ENCODE measurements at places on chromosomes 6 and 20. TPM values are rescaled to one million over a fixed set of nuclear protein-coding genes. Genes with fewer than 3 reads are reported as not detected.

SNAP25 gene
- 0.18 TPM for total RNA-seq

OOEP gene
- total RNA-seq, result 0.33 TPM

BPIFB1 gene
- total RNA-seq, result not detected

GHRH gene
- total RNA-seq, result not detected

HUS1B gene
- 0.86 TPM for total RNA-seq

TPD52L1 gene
- total RNA-seq, result not detected

DNA sequence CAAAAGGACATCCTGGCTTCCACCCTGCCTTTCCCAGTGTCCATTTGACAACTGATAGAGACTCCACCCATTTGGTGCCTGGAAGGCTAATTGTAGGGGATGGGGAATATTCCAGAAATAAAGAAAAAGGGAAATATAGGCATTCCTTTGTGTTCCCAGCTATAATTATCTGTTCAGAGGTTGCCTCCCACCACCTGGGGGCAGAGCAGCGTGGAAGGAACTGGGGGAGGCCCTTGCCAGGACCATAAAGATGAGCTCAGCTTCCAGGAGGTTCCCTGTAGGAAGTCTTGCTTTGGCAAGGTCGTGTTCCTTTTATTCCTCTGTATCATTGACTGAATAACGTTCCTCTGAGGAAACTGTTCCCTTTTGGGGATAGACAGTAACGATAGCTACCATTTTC, 214.7 kb downstream of the TFAP2C start:
- H3K27me3 ChIP-seq, result no peaks in the 10 kb centered on the region
- H3K4me3 ChIP-seq, result no peak overlapping the region
- no peak overlapping the region for H3K27ac ChIP-seq
- no peaks in the 10 kb centered on the region for H3K4me1 ChIP-seq

GRCh38 chr6:84764332-84765049, at the start of gene TBX18:
Gene TBX18 (minus strand): TSS chr6:84764598. CDS start chr6:84764181, 417 bp downstream.
- H3K4me1 ChIP-seq, result peaks cover 4% of the 10 kb centered on the region
- H3K36me3 ChIP-seq, result peaks cover 14% of the 10 kb centered on the region
- peaks cover 63% of the 10 kb centered on the region for H3K27me3 ChIP-seq
- peak within 1 kb of the TSS; percentile 32 for H3K4me3 ChIP-seq
- H3K27ac ChIP-seq, result peak within 1 kb of the TSS; percentile 54

DNA sequence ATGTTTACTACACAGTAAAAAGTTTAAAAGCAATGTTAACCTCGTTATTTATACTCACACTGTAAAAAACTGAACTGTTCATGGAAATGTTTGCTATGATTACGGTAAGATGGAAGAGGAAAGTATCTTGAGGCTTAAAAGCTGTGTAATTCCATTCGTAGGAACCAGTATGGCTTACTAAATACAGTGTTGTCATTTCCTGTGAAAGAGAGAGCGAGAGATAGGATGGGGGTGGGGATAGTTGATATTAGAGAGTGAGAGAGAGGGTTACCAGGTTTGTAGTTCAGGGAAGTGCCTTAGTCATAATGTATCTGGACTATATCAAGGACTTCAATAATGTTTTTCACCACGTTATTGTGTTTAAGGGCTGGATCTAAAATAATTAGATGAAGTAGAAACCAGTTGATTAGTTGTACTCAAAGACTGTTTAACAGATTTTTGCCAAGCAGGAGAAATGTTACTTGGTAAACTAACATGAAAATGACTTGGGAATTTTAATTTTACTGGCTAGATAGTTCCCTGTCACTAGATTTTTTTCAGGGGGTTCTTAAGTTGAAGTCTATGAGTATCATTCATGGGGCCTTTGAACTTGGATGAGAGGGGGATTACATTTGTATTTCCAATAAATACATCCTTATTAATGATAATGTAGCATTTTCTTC, 30.4 kb downstream of the AFDN start:
- H3K36me3 ChIP-seq, result no peaks in the 10 kb centered on the region
- no peak for DNase-seq
- peaks cover 29% of the 10 kb centered on the region for H3K4me1 ChIP-seq
- H3K27me3 ChIP-seq, result peaks cover 14% of the 10 kb centered on the region

GRCh38 chr6:148317739-148318138, 24.9 kb upstream of the SASH1 start:
- no peak overlapping the region for H3K27ac ChIP-seq
- H3K27me3 ChIP-seq, result peaks cover 6% of the 10 kb centered on the region
- DNase-seq, result no peak
- H3K4me1 ChIP-seq, result no peaks in the 10 kb centered on the region
- no peak overlapping the region for H3K4me3 ChIP-seq

DNA sequence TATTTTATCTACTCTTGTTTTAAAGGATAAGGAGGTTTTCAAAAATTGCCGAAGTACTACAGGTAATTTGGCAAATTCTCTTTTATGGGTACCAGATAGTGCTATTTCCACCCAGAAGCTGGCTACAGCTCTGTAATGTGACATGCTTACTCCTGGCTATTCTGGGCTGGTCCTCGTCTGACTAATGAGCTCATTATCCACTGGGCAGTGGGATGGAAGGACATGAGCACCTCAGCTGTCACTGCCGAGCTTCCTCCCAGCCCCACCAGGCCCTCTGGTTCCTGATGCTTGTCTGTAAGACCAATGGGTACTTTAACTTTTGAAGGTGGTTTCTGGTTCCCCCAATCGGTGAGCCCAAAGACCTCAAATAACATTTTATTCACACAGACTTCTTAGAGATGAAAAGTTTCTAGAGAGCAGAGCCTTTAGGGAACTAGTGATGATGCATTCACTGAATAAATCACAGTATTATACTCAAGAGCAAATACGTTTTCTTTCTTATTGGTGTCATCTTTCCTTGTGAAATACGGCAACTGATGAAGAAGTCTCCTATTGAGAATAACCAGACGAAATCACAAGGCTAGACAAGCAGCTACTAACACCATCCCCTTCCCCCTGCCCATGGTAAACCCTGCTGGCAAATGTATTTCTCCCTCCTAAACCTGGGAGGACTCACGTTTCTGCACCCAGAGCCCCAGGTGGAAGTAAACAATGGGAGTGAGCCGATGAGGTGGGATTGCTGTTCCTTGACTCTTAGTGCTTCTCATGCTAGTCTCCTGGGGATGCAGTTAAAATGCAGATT, 80.8 kb downstream of the SLC22A3 start:
- no peak overlapping the region for H3K4me3 ChIP-seq
- H3K4me1 ChIP-seq, result peaks cover 6% of the 10 kb centered on the region
- peaks cover 11% of the 10 kb centered on the region for H3K27me3 ChIP-seq
- no peak overlapping the region for H3K27ac ChIP-seq
- H3K36me3 ChIP-seq, result no peaks in the 10 kb centered on the region

GRCh38 chr6:111254004-111254778, 166.9 kb downstream of the SLC16A10 start:
- no peaks in the 10 kb centered on the region for H3K36me3 ChIP-seq
- H3K4me3 ChIP-seq, result no peak overlapping the region
- DNase-seq, result no peak

- H3K27ac ChIP-seq, result no peak overlapping the region
- peaks cover 2% of the 10 kb centered on the region for H3K27me3 ChIP-seq
- no peaks in the 10 kb centered on the region for H3K4me1 ChIP-seq
Measured at GRCh38 chr6:79605968-79606764, 25.0 kb upstream of the SH3BGRL2 start.

- DNase-seq, result no peak
- no peak overlapping the region for H3K27ac ChIP-seq
- peaks cover 19% of the 10 kb centered on the region for H3K27me3 ChIP-seq
- H3K4me3 ChIP-seq, result no peak overlapping the region
- no peaks in the 10 kb centered on the region for H3K4me1 ChIP-seq
- H3K36me3 ChIP-seq, result no peaks in the 10 kb centered on the region
Measured at GRCh38 chr20:44835661-44836221, 25.4 kb upstream of the RIMS4 start.

DNA sequence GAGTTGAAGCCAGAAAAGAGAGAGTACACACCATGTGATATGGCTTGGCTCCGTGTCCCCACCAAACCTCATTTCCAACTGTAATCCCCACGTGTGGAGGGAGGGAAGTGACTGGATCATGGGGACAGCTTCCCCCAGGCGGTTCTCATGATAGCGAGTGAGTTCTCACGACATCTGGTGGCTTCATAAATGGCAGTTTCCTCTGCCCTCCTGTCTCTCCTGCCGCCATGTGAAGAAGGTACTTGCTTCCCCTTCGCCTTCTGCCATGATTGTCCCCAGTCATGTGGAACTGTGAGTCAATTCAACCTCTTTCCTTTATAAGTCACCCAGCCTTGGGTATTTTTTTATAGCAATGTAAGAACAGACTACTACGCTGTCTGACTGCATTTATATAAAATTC, 40.3 kb downstream of the TAF4 start:
- no peak for DNase-seq
- H3K36me3 ChIP-seq, result no peaks in the 10 kb centered on the region
- no peaks in the 10 kb centered on the region for H3K27me3 ChIP-seq
- peaks cover 4% of the 10 kb centered on the region for H3K4me1 ChIP-seq
- H3K4me3 ChIP-seq, result no peak overlapping the region
- H3K27ac ChIP-seq, result no peak overlapping the region

- no peak overlapping the region for H3K4me3 ChIP-seq
- H3K27me3 ChIP-seq, result peaks cover 21% of the 10 kb centered on the region
- H3K4me1 ChIP-seq, result no peaks in the 10 kb centered on the region
- H3K27ac ChIP-seq, result no peak overlapping the region
- DNase-seq, result no peak
- H3K36me3 ChIP-seq, result no peaks in the 10 kb centered on the region
Measured at GRCh38 chr6:33962246-33963027, 158.6 kb upstream of the MLN start.

GRCh38 chr6:144696610-144697368, 411.7 kb downstream of the UTRN start:
- no peak overlapping the region for H3K27ac ChIP-seq
- H3K36me3 ChIP-seq, result peaks cover 20% of the 10 kb centered on the region
- no peaks in the 10 kb centered on the region for H3K4me1 ChIP-seq

DNA sequence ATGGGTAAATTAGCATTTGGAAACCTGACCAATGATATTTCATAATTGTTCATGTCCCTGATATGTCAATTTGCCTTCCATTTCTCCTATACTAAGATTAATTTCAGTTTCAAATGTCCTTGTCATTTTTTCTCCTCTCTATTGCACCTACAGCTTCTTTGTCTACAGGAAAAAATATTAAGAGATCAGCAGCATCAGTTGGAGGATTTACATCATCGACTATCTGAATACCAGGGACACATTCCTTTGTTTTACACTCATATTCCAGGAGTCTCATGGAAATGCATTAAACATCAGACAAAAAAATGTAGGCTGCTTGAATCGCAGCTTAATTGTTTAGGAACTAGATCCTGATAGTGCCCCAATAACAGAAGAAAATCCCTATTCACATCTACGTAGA, 188.2 kb downstream of the PRKN start:
- no peak overlapping the region for H3K4me3 ChIP-seq
- no peak for DNase-seq
- no peaks in the 10 kb centered on the region for H3K4me1 ChIP-seq
- H3K36me3 ChIP-seq, result no peaks in the 10 kb centered on the region
- H3K27me3 ChIP-seq, result no peaks in the 10 kb centered on the region

DNA sequence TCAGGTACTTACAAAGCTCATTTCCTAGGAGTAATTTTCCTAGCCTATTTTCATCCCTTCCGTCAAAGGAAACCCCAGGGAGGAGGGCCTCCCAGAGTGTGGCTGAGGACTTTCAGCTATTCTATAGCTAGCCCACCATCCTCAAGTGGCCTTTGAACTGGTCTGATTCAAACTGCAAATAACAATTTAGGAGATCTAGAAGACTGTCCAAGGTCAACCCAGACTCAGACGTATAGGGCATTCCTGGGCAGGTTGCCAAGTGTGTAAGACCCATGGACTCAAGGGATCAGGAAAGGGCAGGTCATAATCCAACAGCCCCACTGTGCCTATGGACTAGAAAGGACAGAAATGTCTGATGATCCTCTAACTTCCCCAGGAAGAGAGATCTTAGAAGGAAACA, 2.1 kb upstream of the RRAGD start:
- H3K27ac ChIP-seq, result no peak overlapping the region
- DNase-seq, result no peak
- H3K4me3 ChIP-seq, result no peak overlapping the region
- H3K36me3 ChIP-seq, result no peaks in the 10 kb centered on the region
- peaks cover 18% of the 10 kb centered on the region for H3K4me1 ChIP-seq

DNA sequence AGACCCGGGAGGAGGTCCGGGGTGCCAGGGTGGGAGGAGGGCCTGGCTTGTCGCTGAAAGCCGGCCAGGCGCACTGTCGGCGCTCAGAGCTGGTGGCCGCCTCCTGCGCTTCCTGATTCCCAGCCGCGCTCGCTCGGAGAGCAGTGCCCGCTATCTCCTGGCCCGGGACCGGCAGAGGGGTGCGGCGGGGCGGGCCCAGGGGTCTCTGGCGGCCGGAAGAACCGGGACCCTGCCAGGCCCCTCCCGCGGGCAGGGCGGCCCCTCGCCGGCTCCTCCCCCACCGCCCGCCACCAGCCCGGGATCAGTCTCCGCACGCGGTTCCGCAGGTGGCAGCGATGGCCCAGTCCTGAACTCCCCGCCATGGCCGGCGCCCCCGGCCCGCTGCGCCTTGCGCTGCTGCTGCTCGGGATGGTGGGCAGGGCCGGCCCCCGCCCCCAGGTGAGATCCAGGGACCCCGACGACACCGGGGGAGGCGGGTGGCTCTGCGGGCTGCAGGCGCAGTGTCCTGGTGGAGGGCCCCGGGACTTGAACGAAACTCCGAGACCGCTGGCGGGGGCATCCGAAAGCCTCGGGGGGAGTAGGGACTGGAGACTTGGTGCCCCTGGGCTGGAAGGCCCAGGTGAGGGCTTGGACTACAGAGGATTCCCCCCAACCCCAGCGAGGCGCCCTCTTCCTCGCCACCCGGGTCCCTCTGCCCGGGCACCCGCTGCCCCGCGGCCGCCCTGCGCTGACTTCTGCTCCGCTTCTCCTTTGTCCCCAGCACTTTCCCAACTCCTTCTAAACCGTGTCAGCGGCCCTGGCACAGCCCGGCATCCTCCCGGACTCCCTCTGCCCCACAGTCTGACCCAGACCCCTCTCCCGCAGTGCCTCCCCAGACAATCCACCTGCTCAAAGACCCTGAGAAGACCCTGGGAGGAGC, at the start of gene GLP1R:
Gene GLP1R (plus strand): TSS at position 301 of the 919 bp plus-strand sequence. CDS start 60 bp downstream, at position 361.
- no peaks in the 10 kb centered on the region for H3K36me3 ChIP-seq
- H3K27me3 ChIP-seq, result peaks cover 49% of the 10 kb centered on the region
- no peak within 1 kb of the TSS for H3K27ac ChIP-seq

DNA sequence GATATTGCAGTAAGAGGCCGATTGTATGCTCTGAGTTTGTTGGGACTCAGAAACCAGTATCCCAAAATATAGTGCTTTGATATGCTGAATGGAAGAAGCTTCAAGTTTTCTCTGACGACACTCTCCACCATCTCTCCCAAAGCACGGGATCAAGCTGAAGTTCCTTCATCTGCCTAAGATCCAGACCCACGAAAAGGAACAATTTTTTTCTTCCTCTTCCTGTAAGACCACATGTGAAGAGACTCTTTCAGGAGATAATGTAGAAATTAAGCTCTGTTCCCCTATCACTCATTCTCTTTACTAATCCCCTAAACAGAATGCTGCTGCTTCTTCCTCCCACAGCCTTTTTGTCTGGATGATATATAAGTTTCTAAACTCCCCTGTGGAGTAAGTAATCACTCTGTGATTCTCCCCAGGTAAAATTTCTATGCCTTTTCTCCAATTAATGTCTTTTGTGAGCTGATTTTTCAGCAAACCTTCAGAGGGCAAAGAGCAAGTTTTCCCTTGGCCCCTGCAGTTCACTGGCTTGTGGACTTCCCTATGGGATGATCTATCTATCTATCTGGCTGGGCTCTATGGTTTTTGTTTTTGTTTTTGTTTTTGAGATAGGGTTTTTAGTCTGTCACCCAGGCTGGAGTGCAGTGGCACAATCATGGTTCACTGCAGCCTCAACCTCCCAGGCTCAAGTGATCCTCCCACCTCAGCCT, 13.5 kb upstream of the PNRC1 start:
- no peak for DNase-seq
- H3K27me3 ChIP-seq, result peaks cover 12% of the 10 kb centered on the region
- H3K36me3 ChIP-seq, result no peaks in the 10 kb centered on the region
- H3K4me3 ChIP-seq, result no peak overlapping the region
- H3K27ac ChIP-seq, result no peak overlapping the region
- no peaks in the 10 kb centered on the region for H3K4me1 ChIP-seq

Data from activated CD4-positive, alpha-beta memory T cell treated with anti-CD3 and anti-CD28 coated beads, Interleukin-2, amount 10 ng/mL, durations not matched to agents 7 days and 5 days (primary cell).